ENCODE measurements at places on chromosomes 12 and 14.

- peak; percentile 41 for DNase-seq
Observed at GRCh38 chr12:55019784-55020183, at the start of gene NEUROD4. Gene NEUROD4 (plus strand): TSS chr12:55019974. CDS start chr12:55026440, 6,466 bp downstream.

DNA sequence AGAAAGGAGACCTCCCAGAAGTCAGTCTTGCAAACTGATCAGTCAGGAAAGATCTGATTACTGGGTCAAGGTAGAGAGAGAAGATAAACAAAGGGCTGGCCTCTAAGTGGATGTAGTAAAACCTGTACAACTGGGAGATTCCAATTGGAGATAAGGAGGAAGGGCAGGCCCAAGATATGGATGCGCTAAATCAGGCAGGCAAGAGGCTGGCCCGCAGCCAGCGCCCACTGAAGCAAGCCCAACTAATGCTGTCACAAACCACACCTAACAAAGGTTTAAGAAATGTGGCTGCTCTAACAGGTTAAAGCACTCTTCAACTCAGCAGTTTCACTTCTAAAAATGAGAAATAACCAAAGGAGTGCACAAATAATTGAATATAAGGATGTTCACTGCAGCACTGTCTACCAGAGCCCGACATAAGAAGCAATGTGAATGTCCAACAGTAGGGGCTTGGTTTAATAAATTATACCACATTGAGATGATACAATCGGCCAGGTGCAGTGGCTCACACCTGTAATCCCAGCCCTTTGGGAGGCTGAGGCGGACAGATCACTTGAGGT lies 4.7 kb downstream of the GLTP start:
- DNase-seq = no peak

DNA sequence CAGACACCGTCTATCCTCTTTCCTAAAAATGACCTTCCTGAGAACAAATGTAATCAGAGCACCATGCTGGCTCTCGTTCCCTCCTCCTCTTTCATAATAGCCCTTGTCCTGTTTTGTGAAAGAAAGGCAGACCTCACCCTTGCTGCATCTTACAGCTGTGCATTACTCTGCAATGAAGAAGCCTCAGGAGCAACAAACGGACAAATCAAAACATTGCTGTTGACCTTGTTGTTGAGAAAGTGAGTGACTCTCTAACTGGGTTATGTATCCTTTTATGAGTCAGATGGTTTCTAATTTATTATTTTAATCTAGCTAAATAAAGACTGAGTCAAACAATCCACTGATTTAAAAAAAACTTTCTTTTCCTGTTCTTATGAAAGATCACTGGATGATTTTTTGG lies 180.9 kb downstream of the RPS29 start:
- no peak for DNase-seq

DNA sequence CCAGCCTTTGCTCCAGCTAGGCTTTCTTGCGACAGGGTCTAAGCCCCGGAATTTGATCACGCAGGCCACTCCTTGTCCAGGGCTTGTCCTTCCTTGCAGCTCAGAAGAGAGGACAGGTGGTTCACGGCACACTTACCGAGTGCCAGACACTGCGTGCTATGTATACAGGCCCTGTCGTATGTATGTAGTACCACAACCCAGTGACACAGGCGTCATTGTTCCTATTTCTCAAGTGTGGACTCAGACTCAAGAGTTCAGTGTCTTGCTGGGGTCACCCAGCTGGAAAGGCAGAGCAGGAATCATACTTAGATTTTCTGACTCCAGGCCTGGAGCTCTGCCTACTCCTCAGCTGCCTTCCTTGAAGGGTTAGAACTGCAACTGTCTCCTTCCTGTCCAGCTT lies 153.9 kb downstream of the SMOC1 start:
- no peak for DNase-seq

DNA sequence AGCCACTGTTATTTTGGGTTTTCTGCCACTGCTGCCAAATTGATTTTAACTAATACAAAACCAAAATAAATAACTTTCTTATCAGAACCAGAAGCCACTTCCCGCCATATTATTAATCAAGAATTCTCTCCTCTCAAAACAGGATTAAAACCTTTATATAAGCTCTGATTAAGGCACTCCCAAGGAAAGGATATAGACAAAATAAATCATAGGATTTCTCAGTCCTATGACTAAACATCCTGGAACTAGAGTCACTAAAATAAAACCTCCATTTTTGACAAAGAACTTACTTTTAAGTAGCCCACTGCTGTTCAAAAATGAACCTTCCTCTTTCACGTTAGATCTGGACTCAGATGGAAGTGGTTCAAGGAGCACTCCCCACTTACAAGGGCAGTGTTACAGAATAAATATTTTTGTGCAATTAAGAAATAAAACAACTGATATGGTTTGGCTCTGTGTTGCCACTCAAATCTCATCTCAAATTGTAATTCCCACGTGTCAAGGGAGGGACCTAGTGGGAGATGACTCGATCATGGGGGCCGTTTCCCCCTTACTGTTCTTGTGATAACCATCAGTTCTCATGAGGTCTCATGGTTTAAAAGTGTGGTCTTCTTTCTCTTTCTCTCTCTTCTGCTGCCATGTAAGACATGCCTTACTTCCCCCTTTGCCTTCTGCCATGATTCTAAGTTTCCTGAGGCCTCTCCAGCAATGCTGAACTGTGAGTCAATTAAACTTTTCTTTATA lies 26.4 kb downstream of the GXYLT1 start:
- no peak for DNase-seq

Data from activated naive CD4-positive, alpha-beta T cell treated with anti-CD3 and anti-CD28 coated beads, Interleukin-2, amount 10 ng/mL, durations not matched to agents 7 days and 5 days (primary cell).